Ovary (tissue), 10 donors: ENCODE measurements at places on chromosomes 2 and 18. TPM values are rescaled to one million over a fixed set of nuclear protein-coding genes. Genes with fewer than 3 reads are reported as not detected.

GRCh38 chr18:28582724-28583123 is 405.8 kb upstream of the CDH2 start:
- DNase-seq: no peak

The CYP1B1 gene
- total RNA-seq: 30.5 TPM

DNA sequence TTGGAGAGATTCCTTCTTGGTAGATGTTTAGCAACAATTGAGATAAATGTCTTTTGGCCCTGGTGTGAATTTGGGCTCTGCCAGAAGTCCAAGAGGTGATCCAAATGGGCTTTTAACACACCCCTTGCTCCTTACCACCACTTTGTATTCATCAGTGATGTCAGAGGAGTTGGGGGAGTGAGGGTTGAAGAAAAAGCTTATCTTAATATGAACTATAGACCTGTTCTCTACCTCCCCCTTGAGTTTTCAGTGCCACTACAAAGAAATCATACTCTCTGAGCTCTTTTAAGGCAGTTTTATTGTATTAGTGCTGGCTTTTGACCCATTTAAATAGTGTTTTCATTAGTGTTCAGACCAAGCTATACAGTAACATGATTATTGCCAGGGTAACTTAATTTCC is 229.1 kb downstream of the PHLPP1 start:
- DNase-seq: no peak

The SETBP1 gene
- total RNA-seq: 46.3 TPM

DNA sequence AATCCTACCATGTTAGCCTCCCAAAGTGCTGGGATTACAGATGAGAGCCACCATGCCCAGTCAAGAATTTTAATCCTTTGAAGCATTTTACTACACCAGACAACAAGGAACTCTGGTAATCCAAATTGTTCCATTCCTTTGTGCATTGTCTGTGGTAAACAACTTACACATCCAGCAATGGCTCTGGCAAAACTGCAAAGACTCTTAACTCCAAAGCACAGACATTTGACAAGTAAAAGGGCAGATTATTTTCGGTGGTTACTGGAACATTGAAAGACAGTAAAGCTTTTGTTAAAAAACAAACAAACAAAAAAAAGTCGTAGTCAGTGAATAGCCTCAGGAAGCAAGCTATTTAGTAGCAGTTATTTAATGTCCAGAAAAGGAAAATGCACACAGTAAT is 33.2 kb upstream of the RMND5A start:
- DNase-seq: no peak

DNA sequence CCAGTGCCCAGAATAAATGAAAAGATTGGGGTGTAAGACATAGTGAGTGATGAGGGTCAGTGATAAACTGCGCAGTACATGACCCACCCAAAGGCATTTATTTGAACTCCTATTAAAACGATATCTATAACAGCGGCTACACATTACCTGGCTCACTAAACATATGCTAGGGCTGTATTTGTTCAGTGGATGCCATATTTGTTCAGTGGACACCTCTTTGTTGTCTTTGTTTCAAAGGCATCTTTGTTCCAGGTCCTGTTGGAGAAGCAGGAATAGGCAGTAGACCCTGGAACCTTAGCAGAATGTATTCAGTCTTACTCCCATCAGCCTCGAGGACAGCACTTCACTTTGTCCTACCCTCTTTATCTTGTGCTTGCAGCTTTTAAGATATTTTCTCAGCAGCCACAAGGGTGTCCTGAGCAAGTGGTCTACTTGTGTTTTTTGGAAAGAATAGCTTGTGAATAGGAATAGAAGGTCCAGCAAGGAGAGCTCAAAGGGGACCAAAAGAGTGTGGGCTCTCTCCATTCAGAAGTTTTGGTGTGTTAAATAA is 650.8 kb upstream of the FANCL start:
- DNase-seq: no peak

DNA sequence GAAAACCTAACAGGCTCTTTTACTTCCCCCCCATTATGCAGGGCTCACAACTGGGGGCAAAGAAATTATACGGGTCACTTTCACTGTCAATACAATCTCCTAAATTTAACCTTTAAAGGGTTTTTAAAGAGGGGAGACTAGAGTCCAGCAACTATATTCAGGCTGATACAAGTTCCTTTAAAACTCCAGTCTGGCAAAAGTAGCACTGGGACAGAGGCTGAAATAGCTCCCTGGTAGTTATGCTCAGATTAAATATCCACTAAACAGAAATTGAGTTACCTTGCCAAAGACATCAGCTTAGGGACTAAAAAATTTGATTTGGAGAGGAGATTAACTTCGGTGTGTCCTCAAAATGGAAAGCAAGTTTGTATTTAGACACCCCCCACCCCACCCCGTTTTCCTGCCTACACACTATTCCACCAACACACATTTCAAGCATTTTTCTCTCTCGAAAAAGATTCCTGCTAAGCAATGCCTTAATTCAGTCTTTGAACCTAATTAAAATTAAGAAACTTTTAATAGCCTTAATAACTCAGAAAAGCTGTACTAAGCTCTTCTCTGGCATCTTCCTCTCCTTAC is 127.2 kb downstream of the OSBPL1A start:
- no peak for DNase-seq

The DYNC2LI1 gene
- total RNA-seq: 26.4 TPM

DNA sequence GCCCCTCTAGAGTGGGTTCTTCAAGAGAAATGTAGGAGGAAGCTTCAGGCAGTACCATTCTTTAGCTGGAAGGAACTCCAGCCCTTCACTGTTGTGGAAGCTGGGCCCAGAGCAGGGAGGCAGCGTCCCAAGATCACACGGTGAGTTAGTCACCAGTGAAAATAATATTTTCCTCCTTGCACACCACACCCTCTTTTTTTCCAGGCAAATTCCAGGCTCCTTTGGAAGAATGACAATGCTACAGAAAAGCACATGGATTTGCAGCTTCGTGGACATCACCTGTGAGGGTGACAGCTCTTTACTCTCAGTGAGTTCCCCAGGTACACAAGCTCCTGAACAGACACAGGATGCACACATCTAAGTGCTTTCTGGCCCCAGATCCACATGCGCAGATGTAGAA is 157.1 kb downstream of the COL6A3 start:
- peak; percentile 77 for DNase-seq

GRCh38 chr2:43041661-43042360 is 184.6 kb downstream of the ZFP36L2 start:
- DNase-seq: peak; percentile 81

The SERPINB12 gene
- total RNA-seq: not detected

- DNase-seq: no peak
Measured at GRCh38 chr18:8380926-8381325, 228.3 kb upstream of the RAB12 start.

The C2orf80 gene
- total RNA-seq: not detected

DNA sequence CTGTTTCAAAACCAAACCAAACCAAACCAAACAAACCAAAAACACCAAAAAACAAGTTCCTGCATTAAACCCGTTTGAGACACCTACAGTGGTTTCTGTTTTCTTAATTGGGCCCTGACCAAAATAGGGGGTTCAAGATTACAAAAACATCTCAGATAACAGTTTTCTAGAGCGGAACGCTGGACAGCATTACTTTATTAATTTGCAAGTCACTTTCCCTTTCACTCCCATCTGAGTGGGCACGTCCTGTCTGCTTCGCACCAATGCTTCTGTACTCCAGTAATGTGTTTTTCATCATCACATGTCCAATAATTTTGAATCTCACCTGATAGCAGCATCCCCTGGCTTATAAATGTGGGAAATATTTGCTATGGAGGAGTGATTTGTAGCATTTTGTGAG is 11.7 kb upstream of the MYO1B start:
- no peak for DNase-seq

The PJVK gene
- total RNA-seq: 6.7 TPM

- no peak for DNase-seq
Measured at GRCh38 chr2:129113776-129114175, 795.1 kb upstream of the HS6ST1 start.

The CTAGE1 gene
- total RNA-seq: not detected

DNA sequence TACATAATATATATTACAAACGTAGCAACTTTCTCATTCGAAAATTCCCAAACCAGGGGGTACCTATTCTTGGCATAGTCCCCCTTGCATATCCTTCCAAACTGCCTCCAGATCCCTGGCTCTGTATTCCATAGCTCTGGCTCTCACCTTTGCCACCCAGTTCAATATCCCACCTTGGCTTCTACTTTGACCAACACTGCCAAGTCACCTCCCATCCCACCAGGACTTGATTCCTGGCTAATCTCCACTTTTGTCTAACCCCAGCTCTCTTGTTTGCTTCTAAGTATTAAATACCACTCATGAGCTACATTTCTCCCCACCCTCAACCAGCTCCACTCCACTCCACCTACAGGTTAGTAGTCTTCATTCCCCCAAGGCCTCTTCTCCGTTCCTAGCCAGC is 103.2 kb upstream of the WDR75 start:
- DNase-seq: no peak

DNA sequence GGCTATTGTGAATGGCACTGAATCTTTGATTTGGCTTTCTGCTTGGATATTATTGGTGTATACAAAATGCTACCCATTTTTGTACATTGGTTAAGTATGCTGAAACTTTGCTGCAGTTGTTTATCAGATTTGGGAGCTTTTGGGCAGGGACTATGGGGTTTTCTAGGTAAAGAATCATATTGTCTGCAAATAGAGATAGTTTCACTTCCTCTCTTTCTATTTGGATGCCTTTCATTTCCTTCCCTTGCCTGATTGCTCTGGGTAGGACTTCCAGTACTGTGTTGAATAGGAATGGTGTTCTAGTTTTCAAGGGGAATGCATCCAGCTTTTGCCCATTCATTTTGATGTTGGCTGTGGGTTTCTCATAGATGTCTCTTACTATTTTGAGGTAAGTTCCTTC is 489.1 kb upstream of the LRATD1 start:
- no peak for DNase-seq

The LCT gene
- 0.12 TPM for total RNA-seq

DNA sequence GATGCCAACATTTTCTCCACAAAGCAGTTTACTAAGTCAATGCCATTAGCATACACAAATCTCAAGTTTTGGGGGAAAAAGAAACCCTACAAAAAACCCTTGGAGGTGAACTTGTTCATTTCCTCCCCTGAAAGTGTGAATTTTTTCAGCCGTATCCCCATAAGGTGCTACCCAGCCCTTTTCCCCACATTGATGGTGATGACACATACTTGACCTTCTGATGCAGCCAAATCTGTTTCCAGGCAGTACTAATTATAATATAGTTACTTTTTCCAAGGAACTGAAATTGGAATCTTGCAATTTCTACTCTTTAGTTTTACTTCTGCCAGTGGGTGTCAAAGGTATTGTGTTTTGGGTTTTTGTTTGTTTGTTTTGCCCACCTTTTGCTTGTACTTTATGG is 474.5 kb downstream of the TGIF1 start:
- DNase-seq: no peak

- DNase-seq: no peak
Measured at GRCh38 chr2:85585781-85586105, 1.5 kb downstream of the VAMP5 start.

The MYO5B gene
- total RNA-seq: 2.1 TPM

- no peak for DNase-seq
Measured at GRCh38 chr2:63679252-63679855, 90.6 kb downstream of the MDH1 start.

GRCh38 chr2:186637497-186637800 is 47.6 kb downstream of the ITGAV start:
- DNase-seq: no peak

DNA sequence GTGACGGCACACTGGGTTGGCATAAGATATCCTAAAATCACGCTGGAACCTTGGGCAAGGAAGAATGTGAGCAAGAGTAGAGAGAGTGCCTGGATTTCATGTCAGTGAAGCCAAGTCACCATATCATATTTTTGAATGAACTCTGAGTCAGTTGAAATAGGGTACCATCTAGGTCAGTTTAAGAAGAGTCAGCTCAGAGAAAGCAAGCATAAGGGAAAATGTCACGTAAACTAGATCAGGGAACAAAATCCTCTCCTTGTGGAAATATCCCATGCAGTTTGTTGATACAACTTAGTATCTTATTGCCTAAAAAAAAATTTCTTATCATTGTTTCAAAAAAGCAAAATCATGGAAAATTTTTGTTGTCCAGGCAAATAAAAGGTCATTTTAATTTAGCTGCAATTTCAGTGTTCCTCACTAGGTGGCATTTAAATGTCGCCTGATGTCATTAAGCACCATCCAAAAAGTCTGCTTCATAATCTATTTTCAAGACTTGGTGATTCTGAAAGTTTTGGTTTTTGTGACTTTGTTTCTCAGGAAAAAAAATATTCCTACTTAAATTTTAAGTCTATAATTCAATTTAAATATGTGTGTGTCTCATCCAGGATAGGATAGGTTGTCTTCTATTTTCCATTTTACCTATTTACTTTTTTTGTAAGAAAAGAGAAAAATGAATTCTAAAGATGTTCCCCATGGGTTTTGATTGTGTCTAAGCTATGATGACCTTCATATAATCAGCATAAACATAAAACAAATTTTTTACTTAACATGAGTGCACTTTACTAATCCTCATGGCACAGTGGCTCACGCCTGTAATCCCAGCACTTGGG is 19.6 kb downstream of the RSAD2 start:
- no peak for DNase-seq

DNA sequence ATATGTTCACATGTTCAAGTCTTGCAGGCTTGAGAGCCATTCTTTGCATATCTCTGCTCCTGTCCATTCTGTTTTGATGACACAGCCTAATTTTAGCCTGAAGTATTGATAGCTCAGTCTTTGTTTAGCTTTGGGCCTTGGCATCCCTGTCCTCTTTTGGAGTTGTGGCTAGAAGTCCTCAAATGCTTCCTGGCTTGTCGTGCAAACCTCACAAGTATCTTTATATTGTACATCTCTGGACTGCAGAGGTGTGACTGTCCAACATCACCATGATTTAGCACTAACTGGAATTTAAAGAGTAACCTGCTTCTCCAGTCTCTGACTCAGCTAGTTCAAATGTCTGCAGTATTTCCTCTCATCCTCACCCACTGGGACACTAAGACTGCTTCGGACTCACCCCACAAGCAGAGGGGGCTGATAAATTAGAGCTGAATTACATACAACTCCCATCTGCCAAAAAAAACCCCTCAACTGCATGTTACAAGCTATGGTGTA is 11.7 kb downstream of the PFN4 start:
- DNase-seq: no peak

GRCh38 chr2:19550750-19551149 is 192.3 kb upstream of the OSR1 start:
- no peak for DNase-seq

DNA sequence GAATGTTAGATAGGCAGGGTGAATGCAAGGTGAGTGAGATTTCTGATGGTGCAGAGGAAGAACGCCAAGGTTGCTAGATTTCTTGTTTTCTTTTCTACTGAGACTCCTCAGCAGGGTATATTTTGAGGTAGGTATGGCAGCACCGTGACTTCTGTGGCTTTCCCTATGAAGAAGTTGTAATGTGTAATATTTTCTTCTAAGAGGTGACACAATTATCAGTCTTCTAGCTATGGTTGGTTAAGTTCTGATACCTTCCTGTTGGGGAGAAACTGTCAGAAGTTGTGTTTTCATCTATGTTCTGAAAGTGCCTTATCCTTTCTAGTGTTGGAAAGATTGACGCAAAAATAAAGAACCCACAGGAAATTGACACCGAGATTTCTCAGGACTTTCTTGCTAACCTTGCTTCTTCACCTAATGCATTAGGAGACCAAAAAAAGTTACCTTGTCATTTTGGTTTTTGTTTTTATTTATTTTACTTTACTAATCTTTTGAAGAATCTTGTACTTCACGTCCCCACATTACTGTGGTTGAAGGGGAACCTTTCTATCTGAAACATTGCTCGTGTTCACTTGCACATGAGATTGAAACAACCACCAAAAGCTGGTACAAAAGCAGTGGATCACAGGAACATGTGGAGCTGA is 11.9 kb downstream of the IL18R1 start:
- no peak for DNase-seq

- no peak for DNase-seq
Measured at GRCh38 chr18:48032876-48033789, 102.7 kb upstream of the SMAD2 start.

- DNase-seq: no peak
Measured at GRCh38 chr2:16653799-16654198, 11.8 kb downstream of the CYRIA start.
